Epithelial cell of proximal tubule (primary cell): ENCODE measurements at places on chromosomes 12 and 14.

DNA sequence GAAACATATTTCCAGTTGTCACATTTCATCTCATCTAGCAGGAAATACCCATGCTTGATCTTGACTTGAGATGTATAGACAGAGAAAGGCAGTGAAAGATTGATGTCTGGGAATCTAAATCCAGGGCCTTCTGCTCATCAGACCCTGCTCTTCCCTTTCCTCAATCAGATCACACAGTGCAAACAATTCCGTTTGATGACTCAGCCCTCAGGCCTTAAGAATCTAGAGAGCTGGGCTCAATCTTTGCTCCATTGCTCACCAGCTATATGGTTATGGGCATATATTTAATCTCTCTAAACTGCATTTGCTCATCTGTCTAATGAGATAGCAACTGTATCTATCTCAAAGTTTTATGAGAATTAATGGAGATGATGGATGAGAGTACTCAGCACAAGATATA is 201.8 kb upstream of the CCDC196 start:
- DNase-seq, result peak; percentile 22

GRCh38 chr12:53930591-53931255 is 7.9 kb upstream of the HOXC13 start:
- no peak for DNase-seq

GRCh38 chr12:6582196-6582595 is 14.1 kb upstream of the NOP2 start:
- DNase-seq, result no peak

DNA sequence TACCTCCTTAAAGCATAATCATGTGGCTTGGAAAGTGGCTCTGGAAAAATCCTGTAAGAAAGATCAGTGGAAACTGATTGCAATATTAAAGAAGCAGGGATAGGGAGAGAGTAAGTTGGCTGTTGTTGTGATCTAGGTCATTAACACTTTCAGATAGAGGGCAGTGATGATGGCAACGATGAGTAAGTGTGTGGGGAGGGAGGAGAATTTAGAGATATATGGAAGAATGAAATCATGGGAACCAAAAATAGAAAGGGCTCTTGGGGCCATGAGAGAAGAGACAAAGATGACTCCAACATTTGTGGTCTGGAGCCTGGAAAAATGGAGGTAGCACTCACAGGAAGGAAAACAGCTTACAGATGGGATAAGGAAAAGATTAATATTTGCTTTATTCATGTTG is 23.3 kb downstream of the SNRPF start:
- DNase-seq, result no peak

DNA sequence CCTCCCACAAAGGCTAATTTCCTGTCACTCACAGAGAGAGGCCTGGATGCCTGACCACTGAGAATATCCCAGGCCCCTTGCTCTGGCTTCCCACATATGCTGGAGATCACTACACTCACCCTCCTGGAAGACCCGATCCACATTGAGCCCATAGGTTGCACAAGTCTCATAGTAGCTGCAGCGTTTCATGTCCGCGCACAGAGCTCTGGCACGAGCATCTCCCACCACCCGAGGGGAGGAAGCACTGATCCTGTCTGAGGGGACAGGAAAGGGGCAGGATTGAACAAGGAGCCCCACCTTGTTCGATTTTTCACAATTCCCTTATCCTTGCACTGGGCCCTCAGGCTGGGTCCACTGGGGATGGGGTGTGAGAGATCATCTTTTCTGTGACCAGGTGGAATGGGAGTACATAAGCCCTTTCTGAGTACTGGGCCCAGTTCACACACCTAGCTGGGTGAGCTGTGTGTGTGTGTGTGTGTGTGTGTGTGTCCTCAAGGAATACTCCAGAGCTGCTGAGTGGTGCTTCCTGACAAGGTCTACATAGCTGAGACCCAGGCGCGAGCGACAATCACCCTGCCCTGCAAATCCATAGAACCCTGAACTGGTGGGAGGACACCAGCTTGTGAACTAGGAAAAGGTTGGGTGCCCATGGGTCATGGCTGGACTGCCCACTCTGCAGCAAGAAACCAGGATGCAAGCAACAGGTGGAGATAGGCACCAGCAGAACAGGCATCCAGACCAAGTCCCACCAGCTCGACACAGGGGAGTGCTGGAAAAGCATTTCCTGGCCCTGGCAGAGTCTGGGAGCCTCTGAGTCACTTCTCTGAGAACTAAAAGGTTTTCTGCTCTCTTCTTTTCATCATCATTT is 5.6 kb downstream of the AGAP2 start:
- no peak for DNase-seq
